PC-3 (cell line): ENCODE measurements at places on chromosomes 4 and X. TPM values are rescaled to one million over a fixed set of nuclear protein-coding genes. Genes with fewer than 3 reads are reported as not detected.

- no peak for DNase-seq
Observed at GRCh38 chrX:97367125-97367524, 483.4 kb downstream of the RPA4 start.

DNA sequence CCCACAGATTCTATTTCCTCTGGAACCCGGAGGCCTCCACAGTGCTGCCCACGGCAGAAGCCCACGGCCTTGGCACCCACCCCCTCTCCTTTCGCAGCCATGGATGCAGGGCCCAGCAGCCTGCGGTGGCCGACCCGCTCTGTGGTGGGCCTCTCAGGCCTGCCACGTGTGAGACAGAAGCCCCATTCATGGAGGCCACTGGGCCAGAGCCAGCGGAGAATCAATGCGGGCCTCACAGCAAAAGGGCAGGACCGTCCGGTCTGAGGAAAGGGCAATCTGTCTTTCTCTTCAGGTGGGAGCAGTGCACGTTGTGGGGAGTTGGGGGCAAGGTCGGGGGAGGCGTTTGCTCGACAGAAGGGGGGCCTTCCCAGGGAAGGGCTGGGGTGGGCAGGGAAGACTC lies 8.4 kb upstream of the HAUS7 start:
- no peak for DNase-seq

- DNase-seq = no peak
Observed at GRCh38 chrX:68084765-68085164, 348.5 kb downstream of the OPHN1 start.

CRMP1 gene
- not detected in 2 replicates for total RNA-seq

SLC26A1 gene
- 0.52 TPM in 1 of 2 replicates, not detected in the other for total RNA-seq
